ENCODE measurements at places on chromosomes 2 and 18.

- no peak for DNase-seq
Observed at GRCh38 chr18:32358529-32358928, 112.2 kb downstream of the GAREM1 start.

- no peak for DNase-seq
Observed at GRCh38 chr18:80105369-80106167, 3.5 kb upstream of the ADNP2 start.

GRCh38 chr18:42520138-42520537 lies 565.1 kb downstream of the PIK3C3 start:
- DNase-seq: no peak

GRCh38 chr18:55637204-55637603 lies 49.2 kb upstream of the TCF4 start:
- no peak for DNase-seq

DNA sequence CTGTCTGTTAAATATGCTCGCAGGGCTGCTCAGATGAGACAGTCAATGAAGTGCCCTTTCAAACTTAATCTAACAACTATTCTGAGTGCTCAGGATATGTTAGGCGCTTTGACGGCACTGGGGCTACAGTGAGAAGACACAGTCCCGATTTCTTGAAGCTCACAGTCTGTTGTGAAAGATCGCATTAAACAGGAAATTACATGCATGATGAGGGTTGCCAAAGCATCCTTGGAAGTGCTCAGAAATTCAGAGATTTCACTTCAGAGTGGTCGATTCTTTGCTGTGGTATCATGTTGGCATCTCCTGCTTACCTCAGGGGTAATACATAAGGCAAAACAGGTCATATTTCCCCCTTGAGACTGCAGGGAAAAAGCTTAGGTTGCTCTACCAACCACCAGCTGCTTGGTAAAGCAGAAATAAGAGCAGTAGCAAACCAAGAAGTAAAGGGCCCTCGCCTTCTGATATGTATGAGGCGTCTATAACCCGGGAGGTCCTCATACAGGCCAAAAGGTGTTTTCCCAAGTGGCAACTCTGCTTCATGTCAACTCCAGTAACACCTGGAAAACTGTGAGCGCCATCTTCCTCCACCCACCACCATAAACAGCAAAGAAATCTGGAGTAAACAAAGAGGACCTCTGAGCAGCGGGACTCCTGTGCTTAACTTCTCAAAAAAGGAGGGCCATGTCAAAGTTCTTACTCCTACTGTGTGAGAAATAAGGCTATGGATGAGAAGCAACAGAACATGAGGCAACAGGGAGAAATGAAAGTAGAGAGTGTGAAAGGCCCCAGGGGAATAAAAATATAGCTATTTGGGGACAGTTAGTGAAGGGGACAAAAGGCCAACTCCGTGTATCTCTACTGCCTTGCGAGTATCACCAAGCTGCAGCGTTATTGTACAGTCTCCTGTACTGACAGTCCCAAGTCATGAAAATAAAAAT lies 79.3 kb downstream of the CLHC1 start:
- DNase-seq: no peak

DNA sequence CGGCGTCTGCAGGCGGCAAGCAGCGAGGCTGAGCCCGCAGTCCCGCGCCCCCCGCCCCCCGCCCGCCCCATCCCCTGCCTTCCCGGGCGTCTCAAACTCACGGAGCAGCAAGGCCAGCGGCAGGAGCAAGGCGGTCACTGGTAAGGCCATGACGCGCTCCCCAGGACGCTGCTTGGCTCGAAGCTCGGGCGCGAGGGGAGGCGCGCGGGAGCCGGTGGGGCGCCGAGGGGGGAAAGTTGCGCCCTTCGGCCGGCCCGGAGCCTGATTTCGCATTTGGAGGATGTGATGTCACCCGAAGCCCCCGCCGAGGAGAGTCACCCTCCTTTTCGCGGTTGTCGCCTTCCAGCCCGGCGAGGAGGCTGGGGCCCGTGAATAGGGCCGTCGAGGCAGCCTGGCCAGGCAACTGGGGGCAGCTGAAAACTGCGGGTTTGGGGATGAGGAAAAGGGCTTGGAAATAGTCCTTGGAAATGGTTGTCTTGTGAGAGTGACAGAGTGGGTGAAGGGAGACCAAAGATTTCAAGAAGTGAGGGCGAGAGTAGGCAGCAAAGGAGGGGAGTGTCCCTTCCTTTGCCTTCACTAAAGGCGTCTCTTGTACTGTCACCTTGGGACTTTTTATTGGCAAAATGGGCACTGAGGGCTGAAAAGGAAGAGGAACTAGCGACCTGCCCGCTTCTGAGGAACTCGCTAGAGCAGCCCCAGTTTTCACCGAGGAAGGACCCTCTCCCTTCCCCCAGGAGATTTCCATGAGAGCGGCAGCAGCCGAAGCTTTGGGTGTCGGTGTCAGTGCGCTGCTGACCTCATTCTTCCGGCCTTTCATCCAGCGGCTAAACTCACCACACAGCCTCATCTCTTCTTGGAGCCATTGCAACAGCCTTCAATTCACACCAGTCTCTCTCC lies at the start of gene CD8A:
Gene CD8A (minus strand): TSS at position 238 of the 897 bp plus-strand sequence. CDS start 88 bp downstream, at position 150.
- peak; percentile 56 for DNase-seq

- DNase-seq: no peak
Observed at GRCh38 chr2:95345563-95346230, 48.5 kb downstream of the KCNIP3 start.

DNA sequence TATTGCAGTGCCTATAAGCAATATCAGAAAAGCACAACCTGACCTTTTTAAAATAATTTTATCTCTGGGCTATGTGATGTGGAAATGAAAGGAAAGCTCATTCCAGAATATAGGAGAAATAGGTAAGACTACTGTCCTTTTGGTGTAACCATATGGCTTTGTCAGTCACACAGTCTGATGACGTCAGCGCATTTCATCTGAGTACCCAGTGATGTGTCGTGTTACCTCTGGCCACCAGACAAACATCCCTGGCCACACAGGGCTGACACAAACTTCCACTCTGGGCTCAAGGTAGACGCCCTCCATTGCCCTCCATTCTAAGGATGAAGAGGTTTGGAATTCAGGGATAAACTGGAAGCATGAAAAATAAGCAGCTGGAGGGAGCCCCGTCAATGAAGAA lies 506.7 kb downstream of the CMPK2 start:
- no peak for DNase-seq

DNA sequence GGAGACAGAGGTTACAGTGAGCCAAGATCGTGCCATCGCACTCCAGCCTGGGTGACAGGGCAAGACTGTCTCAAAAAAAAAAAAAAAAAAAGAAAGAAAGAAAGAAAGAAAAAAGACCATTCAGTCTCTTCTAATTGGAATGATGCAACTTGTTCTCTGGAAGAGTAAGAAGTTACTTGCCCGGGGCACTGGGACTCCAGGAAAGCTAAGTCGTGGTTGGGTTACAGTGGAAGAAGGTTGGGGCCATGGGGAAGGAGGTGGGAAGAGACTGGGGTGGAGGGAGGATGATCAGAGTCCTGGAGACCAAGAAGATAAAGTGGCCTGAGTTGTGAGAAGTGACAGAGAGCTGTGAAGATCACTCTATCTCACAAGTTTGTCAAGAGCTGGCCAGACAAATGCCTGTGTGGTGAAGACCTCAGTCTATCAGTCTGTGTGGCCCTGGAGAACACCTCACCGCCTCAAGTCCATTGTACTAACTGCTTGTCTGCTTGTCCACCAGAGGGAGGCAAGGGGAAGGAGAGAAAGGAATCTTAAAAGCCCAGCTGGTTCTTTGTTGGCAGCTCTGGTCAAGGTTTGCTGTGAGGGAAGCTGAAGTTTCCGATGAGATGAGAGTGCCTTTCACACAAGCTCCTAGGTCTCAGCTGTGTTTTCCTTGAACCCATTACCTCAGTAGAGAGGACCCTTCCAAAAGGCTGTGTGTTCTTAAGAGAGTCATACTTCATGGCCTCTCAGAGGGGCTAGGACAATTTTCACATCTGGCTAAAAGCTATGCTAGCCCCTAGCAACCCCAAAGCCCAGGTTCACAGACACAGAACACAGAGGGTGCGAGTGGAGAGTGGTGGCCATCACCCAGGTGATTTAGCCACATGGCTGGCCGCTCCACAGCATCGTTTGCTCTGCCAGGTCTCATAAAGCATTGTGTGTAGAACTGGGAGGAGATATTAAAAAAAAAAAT lies 72.0 kb upstream of the TMEM178A start:
- DNase-seq: no peak
